GM23248 (cell line): ENCODE measurements at places on chromosomes 1 and 21.

DNA sequence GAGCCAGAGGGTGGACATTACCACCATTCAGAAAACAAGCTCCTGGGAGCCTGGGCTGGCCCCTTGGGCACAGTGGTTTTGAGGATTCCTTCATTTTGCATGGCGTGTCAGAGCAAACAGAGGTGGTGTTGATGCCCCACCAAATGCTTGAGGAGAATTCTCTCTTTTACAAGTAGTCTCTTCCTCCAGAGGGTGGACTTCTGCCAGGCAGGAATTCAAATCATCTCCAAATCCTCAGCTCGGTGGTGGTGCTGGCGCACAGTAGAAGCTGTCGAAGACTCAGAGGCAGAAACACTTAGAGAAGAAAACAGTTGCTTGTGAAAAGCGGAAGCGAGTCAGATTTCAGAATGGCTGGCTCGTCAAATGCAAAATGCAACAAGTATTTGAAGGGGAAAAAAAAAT, 3.4 kb upstream of the CHI3L1 start:
- no peak for DNase-seq

- no peak for DNase-seq
Measured at GRCh38 chr1:68459091-68459490, 9.3 kb upstream of the RPE65 start.

GRCh38 chr1:164638492-164639202, 79.7 kb downstream of the PBX1 start:
- no peak for DNase-seq

DNA sequence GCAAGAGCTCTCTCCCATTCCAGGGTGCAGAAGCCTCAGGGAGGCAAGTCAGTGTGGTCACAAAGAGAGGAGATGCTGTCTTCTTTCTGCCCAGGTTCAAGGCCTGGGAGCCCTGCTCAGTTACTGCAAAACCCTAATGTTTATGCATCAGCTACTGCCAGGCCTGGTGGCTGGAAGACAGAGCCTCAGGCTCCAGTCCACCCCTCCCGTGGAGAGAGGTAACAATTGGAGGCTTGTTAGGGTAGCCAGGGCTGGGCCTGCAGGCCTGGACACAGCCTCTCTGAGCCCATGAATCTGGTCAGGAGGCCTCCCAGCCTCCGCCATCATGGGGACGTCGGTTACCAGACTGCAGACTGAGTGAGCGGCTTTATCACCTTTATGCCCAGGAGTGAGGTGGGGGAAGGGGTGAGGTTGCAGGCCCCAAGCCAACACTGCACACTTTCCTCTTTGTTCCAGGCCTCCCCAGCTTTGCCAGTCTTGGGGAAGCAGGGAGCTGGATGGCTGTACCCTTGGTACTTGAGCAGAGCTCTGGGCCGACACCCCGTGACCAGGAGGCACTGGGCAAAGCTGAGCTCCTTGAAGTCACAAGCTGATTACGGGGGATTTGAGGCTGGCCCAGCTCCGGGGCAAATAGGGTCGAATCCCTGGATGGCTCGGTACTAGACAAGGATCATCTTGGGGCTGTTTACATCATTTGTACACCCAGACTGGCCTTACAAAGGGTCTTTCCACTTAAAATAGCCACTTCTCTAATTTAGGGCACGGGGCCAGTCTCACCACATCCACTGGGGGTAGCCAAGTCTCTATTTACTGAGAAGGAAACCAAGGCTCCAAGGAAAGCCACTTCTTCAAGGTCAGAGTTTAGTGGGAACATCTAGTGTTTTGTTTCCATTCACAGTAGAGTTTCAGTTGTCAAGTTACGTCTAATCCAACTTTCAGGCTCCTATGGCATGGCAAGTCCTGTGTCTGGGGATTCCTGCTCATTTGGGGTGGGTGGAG, 5.2 kb downstream of the SLC2A1 start:
- DNase-seq: no peak

DNA sequence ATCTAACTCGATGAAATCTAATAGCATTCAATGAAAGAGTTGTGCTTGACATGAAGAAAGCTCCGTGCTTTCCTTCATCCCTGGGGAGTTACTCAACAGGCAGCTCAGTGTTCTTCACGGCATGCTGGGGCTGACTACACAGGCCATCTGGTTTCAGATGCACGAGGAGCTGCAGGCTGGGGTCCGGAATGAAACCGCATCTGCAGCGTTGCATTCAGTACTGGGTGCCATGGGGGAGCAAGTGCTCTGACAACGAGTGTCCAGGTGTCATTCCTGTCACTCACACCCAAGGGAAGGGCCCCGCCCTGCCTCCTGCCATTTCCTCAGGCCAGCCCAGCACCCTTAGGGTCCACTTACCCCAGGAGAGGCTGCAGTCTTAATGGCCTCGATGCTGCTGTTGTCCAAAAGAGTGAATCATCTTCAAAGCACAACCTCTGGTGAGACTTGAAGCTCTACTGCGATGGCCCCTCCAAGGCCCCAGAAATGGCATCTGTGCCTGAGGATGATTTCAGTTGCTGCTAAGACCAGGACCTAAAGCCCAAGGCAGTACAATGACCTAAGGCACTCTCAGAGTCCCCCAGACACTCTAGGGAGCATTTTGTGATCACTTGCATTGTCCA, 61.4 kb downstream of the STUM start:
- DNase-seq: no peak

GRCh38 chr1:27004471-27005165, 8.0 kb downstream of the TENT5B start:
- no peak for DNase-seq

DNA sequence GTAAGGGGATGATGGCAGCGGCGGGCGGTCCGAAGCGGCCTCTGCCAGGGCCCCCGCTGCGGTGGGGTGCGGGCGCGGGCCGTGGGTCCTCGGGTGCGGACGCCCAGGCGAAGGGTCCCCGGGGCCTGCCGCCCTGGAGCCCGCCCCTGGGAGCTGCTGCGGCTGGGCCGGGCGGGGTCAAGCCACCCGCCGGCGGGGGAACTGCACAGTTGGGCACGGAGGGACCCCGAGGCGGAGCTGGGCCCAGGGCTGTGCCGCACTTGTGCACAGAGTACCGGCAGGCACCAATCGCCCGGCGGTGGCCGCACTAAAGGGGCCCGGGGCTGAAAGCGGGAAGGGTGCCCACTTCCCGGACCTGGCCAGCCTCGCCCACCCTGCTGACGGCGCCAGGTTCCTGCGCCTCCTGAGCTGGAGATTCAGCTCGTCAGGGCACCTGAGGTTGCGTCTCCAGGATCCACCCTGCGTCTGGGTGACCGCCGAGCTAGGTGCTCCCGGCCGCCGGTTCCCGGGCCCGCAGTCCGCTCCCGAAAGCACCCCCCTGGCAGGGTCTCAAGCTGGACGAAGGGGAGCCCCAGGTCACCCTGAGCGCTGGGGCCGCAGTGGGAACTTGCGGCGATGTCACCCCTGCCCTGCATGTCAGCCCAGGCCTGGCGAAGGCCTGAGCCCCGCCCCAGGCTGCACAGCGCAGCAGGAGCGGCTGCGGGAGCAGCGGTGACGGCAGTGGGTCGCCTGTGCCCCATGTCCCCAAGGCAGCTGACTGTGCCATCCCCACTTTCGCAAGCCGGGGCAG, 56.7 kb upstream of the ETV3 start:
- DNase-seq: no peak

- no peak for DNase-seq
Measured at GRCh38 chr1:43466403-43466802, 12.7 kb upstream of the HYI start.

DNA sequence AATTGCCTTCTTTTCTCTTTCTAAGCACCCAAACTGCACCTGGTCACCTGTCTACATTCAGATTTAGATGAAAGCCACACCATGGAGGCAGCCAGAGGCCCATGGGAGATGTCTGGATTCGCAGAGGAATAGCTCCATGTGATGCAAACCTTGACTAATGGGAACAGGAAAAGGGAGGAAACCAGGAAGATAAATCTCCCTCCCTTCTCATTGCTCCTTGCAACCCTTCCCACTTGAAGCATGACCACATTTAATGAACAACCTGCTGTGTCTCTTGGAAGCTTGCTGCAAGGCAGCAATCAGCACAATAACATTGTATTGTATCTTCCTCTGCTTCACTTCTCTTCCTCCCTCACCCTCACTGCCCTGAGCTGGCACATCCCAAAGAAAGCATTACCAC, 42.6 kb upstream of the KLF17 start:
- peak; percentile 25 for DNase-seq

DNA sequence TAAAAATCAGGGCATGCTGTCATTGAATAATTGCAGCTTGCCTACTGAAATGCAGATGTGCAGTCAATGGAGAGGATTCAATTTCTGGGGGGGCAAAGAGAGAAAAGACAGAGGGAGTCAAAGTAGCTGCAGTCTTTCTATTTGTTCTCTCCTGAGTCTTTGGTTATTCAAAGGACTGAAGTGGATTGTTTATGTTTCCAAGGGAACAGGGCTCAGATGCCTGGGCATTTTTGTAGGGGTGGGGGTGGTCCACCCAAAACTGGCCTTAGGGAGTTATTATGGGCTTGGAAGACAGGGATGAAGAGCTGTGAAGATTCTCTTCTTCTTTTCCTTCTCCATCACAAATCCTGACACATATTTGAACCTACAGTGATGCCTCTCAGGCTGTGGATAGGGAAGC, 408.8 kb upstream of the DAB1 start:
- DNase-seq: no peak

GRCh38 chr21:39632796-39633442, 20.2 kb downstream of the B3GALT5 start:
- DNase-seq: peak; percentile 63

DNA sequence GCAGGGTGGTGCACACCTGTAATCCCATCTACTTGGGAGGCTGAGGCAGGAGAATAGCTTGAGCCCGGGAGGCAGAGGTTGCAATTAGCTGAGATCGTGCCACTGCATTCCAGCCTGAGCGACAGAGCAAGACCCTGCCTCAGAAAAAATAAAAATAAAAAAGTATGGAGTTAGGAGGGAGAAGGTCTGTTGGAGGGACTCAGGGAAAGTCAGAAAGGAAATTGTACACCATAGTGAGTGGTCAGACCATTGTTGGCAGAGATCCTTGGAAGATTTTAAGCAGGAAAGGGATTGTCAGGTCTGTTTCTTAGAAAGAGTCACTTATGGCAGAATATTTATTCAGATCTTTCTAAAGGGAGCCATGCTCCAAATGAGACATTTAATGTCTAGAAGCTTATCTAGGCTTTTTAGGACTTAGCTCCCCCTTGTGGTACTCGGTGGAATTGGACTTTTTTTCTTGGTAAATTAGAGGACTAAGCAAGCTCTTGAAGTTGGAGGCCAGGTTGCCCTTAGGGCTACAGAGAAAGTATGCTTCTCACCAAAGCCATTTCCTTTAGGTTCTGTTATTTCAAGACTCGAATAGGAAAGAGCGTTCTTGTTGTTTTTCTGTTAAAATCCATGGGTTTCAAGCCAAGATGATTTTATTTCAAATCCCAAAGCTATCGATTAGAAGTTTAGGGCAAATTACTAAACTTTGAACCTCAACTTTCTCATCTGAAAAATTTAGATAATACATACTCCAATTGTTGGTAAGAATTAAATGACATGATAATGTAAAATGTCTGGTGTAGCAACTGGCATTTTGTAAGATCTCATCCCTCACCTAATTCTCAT, 16.5 kb downstream of the MIA3 start:
- DNase-seq: peak; percentile 79

GRCh38 chr1:201816309-201816854, 12.6 kb upstream of the IPO9 start:
- no peak for DNase-seq

DNA sequence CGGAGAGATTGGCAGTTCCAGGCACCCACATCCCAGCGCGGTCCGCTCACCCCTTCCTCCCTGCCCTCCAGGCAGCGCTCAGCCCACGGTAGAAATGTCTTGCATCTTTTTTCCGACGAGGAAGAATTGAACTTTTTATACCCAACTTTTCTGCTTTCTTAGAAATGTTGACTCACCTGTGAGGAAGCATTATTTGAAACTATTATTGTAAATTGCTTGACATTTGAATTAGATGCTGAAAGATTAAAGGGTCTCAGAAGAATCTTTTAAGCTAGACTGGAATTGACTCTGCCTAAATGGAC, 912 bp upstream of the SIPA1L2 start:
- DNase-seq: no peak

- no peak for DNase-seq
Measured at GRCh38 chr1:194795917-194796593, 1609.6 kb upstream of the B3GALT2 start.

- DNase-seq: peak; percentile 75
Measured at GRCh38 chr1:217274927-217275654, 355.8 kb downstream of the GPATCH2 start.

- DNase-seq: no peak
Measured at GRCh38 chr21:26374817-26375216, 198.3 kb downstream of the CYYR1 start.

DNA sequence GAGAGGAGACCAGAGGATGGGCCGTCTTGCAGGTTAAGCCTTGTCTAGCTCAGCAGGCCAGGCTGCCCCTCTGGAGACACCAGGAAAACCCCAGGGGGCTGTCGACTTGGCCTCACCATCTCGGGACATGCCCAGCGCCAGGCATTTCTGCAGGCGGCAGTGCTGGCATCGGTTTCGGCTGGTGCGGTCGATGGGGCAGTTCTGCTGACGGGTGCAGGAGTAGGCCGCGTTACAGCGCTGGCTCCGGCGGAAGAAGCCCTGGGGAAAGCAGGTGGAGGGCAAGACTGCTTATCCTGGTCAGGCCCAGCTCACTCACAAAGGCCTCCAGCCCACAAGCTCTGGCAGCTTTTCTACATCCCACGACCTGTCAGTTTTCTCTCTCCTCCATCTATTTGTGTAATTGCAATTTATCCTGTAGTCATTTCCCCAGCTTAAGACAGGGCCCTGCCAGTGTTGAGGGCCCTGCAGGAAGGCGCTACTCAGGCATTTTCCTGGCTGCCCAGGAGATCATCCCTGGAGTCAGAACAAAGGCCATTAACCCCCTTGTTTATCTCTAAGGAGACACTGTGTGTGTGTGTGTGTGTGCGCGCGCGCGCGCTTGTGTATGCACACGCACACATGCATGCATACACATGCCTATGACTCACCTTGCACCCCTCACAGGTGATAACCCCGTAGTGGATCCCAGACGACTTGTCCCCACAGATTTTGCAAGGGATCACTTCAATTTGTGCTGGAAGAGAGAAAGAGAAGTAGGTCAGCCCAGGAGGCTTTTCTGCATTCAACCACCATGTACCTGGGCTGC, 11.5 kb upstream of the LINGO4 start:
- DNase-seq: no peak

GRCh38 chr1:58763214-58763613, 20.6 kb downstream of the JUN start:
- peak; percentile 68 for DNase-seq

DNA sequence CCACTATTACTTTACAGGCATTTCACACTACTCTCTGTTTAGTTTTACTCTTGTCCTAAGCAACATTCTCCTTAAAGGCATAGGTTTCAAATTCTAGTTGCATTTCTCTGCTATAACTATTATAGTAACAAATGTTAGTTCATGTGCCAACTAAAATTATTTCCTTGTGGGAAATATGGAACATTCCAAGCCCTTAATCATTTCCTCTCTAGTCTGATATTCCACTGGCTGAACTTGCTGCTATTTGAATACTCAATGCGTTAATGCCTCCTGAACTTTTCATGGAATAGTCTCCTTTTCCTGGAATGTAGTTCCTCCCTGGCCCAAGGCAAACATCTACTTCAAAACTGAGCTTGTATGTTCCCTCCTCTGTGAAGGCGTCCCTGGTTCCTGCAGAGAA, 19.3 kb upstream of the TBX19 start:
- peak; percentile 68 for DNase-seq
